ENCODE measurements at places on chromosomes 3 and 15.

DNA sequence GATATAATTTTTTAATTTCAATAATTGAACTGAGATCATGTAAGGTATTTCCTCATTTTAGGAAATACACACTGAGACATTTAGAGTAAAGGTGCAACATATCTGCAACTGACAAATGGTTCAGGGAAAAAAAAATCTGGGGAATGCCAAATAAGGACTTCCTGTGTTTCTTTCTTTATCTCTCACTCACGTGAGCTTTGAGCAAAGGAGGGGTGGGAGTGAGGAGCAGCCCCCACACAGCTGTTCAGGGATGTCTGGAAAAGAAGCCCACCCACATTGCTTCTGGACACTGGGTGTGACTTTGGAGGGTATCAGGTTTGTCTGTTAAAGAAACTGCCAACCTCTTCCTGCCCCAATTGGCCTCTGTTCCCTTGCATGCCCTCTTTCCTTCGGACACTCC, 5.6 kb upstream of the TP63 start:
- DNase-seq = no peak

GRCh38 chr3:104549099-104549714, 817.5 kb upstream of the ALCAM start:
- DNase-seq = no peak

- no peak for DNase-seq
Observed at GRCh38 chr3:147654827-147655226, 245.7 kb downstream of the ZIC1 start.

GRCh38 chr3:170740726-170741591, 129.0 kb downstream of the RPL22L1 start:
- DNase-seq = no peak

DNA sequence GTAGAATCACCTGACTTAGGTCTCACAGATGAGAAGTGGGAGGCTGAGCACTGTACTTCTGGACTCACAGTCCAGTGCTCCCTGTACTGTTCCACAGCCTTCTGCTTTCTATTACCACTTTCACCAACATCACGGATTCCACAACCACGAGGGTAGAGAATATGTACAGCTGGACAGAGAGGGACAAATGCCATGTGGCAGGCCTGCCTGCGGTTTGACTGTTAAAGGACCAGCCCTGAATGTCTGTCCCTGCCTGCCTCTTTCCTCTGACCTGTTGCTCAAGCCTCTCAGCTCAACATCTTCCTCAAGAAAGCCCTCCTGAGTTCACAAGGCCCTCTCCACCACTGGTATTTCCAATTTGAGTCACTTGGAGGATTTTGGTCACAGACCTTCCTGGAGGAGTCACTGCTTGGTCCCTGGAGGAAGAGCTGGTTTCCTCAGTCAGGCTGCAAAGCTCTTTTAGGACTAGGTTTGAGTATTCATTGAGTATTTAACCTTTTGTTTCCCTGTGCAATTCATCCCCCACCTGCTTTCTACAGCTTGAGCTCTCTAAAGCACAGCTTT, 49.1 kb downstream of the RAB11A start:
- no peak for DNase-seq

Data from body of pancreas (tissue), 4 donors.